ENCODE measurements at places on chromosomes 1 and 21. TPM values are rescaled to one million over a fixed set of nuclear protein-coding genes. Genes with fewer than 3 reads are reported as not detected.

DNA sequence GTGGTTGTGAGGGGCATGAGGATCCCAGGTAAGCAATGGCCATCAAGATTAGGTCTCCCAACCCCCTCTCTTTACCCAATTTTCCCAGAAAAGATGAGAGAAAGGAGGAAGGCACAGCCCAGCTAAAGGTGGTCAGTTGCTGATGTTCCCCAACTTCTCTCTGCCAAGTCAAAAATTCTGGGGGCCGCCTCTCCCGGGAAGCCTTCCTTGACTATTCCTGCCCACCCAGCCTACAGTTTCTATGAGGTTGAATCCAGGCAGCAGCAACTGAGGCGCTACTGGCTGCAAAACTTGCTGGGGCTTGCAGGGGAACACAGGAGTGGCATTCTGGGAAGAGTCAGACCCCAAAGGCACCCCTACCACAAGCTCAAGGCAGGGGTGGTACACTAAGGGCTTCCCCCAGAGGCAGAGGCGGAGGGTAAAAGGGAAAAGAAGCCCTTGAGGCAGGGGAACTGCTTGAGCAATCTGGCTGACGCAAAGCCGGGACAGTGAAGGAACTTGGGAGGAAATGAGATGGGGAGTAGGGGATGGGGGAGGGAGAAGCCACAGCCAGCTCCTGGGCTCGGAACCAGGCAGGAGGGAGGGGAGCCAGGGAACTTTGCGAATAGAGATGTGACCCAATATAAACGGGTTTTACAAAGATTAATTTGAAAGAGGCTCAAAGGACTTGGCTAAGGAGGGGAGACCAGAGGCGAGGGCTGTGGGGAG lies 31.2 kb downstream of the SDC3 start:
- H3K27ac ChIP-seq = no peak overlapping the region
- DNase-seq = no peak
- H3K4me3 ChIP-seq = no peak overlapping the region
- no peaks in the 10 kb centered on the region for H3K27me3 ChIP-seq

GRCh38 chr1:232287676-232288569 lies 342.0 kb downstream of the SIPA1L2 start:
- no peak overlapping the region for H3K4me3 ChIP-seq
- H3K36me3 ChIP-seq = no peaks in the 10 kb centered on the region
- H3K27me3 ChIP-seq = no peaks in the 10 kb centered on the region
- H3K27ac ChIP-seq = no peak overlapping the region

- no peak overlapping the region for H3K27ac ChIP-seq
- H3K36me3 ChIP-seq = no peaks in the 10 kb centered on the region
- no peaks in the 10 kb centered on the region for H3K4me1 ChIP-seq
- peaks cover 28% of the 10 kb centered on the region for H3K27me3 ChIP-seq
- no peak overlapping the region for H3K4me3 ChIP-seq
- peak; percentile 25 for DNase-seq
Observed at GRCh38 chr1:93734999-93735398, 53.4 kb upstream of the BCAR3 start.

The LDLRAD1 gene
- polyA plus RNA-seq = not detected

- no peak for DNase-seq
- no peaks in the 10 kb centered on the region for H3K27me3 ChIP-seq
- H3K36me3 ChIP-seq = peaks cover 80% of the 10 kb centered on the region
- H3K4me1 ChIP-seq = peaks cover 57% of the 10 kb centered on the region
- no peak overlapping the region for H3K27ac ChIP-seq
Observed at GRCh38 chr1:44636083-44636687, 38.1 kb downstream of the TMEM53 start.

GRCh38 chr1:33377013-33377412 lies 53.9 kb downstream of the PHC2 start:
- no peaks in the 10 kb centered on the region for H3K36me3 ChIP-seq
- H3K27me3 ChIP-seq = peaks cover 9% of the 10 kb centered on the region
- H3K4me1 ChIP-seq = peaks cover 4% of the 10 kb centered on the region
- H3K27ac ChIP-seq = no peak overlapping the region
- no peak overlapping the region for H3K4me3 ChIP-seq

GRCh38 chr1:2583871-2584351 lies 2.7 kb upstream of the PRXL2B start:
- peaks cover 20% of the 10 kb centered on the region for H3K4me1 ChIP-seq
- no peak for DNase-seq
- 0 out of 3 replicates have a peak, but pooled peaks cover 4% of the 10 kb centered on the region for H3K36me3 ChIP-seq
- H3K27ac ChIP-seq = no peak overlapping the region

DNA sequence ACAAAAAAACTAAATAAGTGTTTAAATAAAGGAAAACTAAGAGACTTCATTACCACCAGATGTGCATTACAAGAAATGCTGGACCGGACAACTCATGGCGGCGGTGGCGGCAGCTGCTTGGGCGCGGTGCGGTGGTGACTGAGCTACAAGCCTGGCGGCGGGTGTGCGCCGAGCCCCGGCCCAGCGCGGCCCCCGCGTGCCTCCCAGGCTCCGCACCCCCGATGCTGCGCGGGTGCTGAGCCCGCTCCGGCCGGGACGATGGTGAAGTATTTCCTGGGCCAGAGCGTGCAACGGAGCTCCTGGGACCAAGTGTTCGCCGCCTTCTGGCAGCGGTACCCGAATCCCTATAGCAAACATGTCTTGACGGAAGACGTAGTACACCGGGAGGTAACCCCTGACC lies 52.2 kb upstream of the RCOR3 start:
- no peaks in the 10 kb centered on the region for H3K4me1 ChIP-seq
- DNase-seq = no peak
- H3K27ac ChIP-seq = no peak overlapping the region
- no peaks in the 10 kb centered on the region for H3K27me3 ChIP-seq
- H3K4me3 ChIP-seq = no peak overlapping the region

DNA sequence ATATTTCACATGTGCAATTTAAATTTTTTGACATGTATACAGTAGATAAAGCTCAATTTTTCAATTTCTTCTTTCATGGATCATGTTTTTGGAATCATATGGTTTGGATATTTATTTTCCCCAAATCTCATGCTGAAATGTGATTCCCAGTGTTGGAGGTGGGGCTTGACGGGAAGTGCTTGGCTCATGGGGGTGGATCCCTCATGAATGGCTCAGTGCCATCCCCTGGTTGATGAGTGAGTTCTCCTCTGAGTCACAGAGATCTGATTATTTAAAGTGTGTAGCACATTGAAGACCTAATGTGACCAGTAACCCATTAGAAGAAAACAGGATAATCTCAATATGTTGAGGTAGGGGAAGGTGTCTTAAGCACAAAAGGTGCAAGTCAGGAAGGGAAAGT lies 9.1 kb upstream of the IFI16 start:
- no peaks in the 10 kb centered on the region for H3K36me3 ChIP-seq
- no peak overlapping the region for H3K27ac ChIP-seq
- no peaks in the 10 kb centered on the region for H3K4me1 ChIP-seq
- H3K4me3 ChIP-seq = no peak overlapping the region
- H3K27me3 ChIP-seq = no peaks in the 10 kb centered on the region

The RCC2 gene
- polyA plus RNA-seq = 139 TPM

The CGN gene
- not detected for polyA plus RNA-seq

GRCh38 chr1:246786606-246787238 lies 62.5 kb downstream of the SCCPDH start:
- no peak for DNase-seq
- H3K36me3 ChIP-seq = no peaks in the 10 kb centered on the region
- H3K4me1 ChIP-seq = peaks cover 30% of the 10 kb centered on the region
- no peak overlapping the region for H3K27ac ChIP-seq
- H3K27me3 ChIP-seq = peaks cover 48% of the 10 kb centered on the region
- no peak overlapping the region for H3K4me3 ChIP-seq

- H3K4me3 ChIP-seq = no peak overlapping the region
- no peaks in the 10 kb centered on the region for H3K4me1 ChIP-seq
- H3K36me3 ChIP-seq = no peaks in the 10 kb centered on the region
- H3K27ac ChIP-seq = no peak overlapping the region
- H3K27me3 ChIP-seq = no peaks in the 10 kb centered on the region
Observed at GRCh38 chr1:92118826-92119225, 38.7 kb downstream of the BTBD8 start.

The DPYD gene
- not detected for polyA plus RNA-seq

- no peak overlapping the region for H3K27ac ChIP-seq
- H3K4me3 ChIP-seq = no peak overlapping the region
- no peaks in the 10 kb centered on the region for H3K36me3 ChIP-seq
Observed at GRCh38 chr1:165576536-165576935, 32.7 kb downstream of the LRRC52 start.

DNA sequence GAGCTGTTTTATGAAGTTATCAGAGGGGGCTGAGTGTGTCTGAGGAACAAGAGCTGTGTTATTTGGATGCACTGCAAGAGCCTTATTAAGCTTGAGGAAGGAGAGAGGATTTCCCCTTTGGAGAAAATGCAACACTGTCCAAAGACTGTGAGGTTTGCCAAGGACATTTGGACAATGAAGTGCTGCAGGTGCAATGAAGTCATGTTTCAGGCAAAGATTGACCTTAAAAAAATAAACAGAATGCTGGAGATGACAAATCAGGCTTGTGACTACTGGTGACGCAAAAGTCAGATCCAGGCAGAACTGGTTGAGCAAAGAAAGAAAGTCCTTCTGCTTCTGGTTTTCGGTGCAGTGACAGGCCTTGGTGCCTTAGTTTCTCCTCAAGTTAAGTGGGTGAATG lies 125.2 kb upstream of the KIAA0040 start:
- H3K27ac ChIP-seq = no peak overlapping the region
- peaks cover 10% of the 10 kb centered on the region for H3K27me3 ChIP-seq
- H3K4me1 ChIP-seq = no peaks in the 10 kb centered on the region

The MPZ gene
- 16.6 TPM for polyA plus RNA-seq

- H3K27me3 ChIP-seq = peaks cover 8% of the 10 kb centered on the region
- no peak overlapping the region for H3K4me3 ChIP-seq
- H3K4me1 ChIP-seq = no peaks in the 10 kb centered on the region
- DNase-seq = no peak
Observed at GRCh38 chr1:205561501-205562203, 57.2 kb downstream of the CDK18 start.

DNA sequence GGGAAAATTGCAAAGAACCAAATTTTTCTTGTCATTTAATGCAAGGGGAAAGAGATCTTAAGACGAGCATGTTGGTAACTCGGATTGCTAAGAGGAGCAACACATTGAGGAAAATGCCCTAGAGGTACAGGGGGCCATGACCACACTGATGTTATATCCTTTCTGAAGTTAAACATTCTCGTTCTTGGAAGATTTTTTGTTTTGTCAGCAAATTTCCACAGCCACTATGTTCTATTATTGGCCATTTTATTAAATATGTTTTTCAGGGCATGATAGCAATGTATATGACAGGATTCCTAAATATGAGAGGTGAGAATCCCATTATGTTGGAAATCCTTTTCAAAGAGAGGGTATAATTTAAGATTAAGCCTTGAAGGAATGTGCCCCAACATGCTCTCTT lies 627.2 kb upstream of the PKN2 start:
- no peak overlapping the region for H3K27ac ChIP-seq
- H3K36me3 ChIP-seq = no peaks in the 10 kb centered on the region
- H3K4me3 ChIP-seq = no peak overlapping the region
- no peaks in the 10 kb centered on the region for H3K27me3 ChIP-seq
- no peaks in the 10 kb centered on the region for H3K4me1 ChIP-seq

The SYNC gene
- 1.1 TPM for polyA plus RNA-seq

GRCh38 chr1:231040019-231040799 lies at the start of gene FAM89A:
Gene FAM89A, minus strand, starts transcription at chr1:231040254. Its CDS starts 43 bp downstream, at chr1:231040211.
- H3K4me3 ChIP-seq = peak within 1 kb of the TSS; percentile 75
- peaks cover 30% of the 10 kb centered on the region for H3K4me1 ChIP-seq
- peaks cover 9% of the 10 kb centered on the region for H3K36me3 ChIP-seq

The C4BPA gene
- polyA plus RNA-seq = not detected
